ENCODE measurements at places on chromosomes 1 and 21. TPM values are rescaled to one million over a fixed set of nuclear protein-coding genes. Genes with fewer than 3 reads are reported as not detected.

Gene TUFT1
- 4.3 TPM for total RNA-seq

Gene PLA2G2F
- not detected for total RNA-seq

Gene NUDT4B
- total RNA-seq: not detected

GRCh38 chr1:154423304-154423987, 18.3 kb downstream of the IL6R start:
- peak; percentile 87 for DNase-seq
- H3K27me3 ChIP-seq: no peaks in the 10 kb centered on the region
- H3K4me1 ChIP-seq: peaks cover 39% of the 10 kb centered on the region
- no peak overlapping the region for H3K4me3 ChIP-seq
- H3K36me3 ChIP-seq: no peaks in the 10 kb centered on the region

- no peak for DNase-seq
- H3K27me3 ChIP-seq: no peaks in the 10 kb centered on the region
- H3K27ac ChIP-seq: no peak overlapping the region
These were observed 9.2 kb downstream of the DEGS1 start for GRCh38 chr1:224192082-224192788.

- no peaks in the 10 kb centered on the region for H3K27me3 ChIP-seq
- no peak overlapping the region for H3K27ac ChIP-seq
- H3K36me3 ChIP-seq: no peaks in the 10 kb centered on the region
- H3K4me1 ChIP-seq: no peaks in the 10 kb centered on the region
- H3K4me3 ChIP-seq: no peak overlapping the region
These were observed 27.0 kb upstream of the TIAM1 start for GRCh38 chr21:31370893-31371544.

DNA sequence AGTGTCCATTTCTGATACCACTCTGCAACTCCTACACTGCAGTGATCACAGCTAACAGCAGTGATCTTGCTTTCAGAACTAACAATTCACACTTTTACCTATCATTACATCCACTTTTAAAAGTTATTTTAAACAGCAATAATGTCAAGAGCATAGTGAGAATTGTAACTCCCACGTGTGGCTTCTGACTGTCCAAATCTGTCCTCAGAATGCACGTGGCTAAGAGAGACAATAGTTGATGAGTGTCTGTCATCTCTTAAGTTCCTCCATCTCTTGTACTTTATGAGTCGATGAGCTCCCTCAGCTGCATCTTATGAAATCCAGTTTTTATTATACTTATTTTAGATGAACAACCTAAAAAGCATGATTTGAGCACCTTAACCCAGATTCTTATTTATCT, 16.5 kb upstream of the CFHR5 start:
- H3K36me3 ChIP-seq: no peaks in the 10 kb centered on the region
- no peak overlapping the region for H3K4me3 ChIP-seq
- H3K27ac ChIP-seq: no peak overlapping the region
- no peaks in the 10 kb centered on the region for H3K4me1 ChIP-seq
- H3K27me3 ChIP-seq: no peaks in the 10 kb centered on the region

GRCh38 chr1:163697137-163697536, 375.4 kb downstream of the NUF2 start:
- H3K4me1 ChIP-seq: no peaks in the 10 kb centered on the region
- no peak for DNase-seq
- no peak overlapping the region for H3K27ac ChIP-seq
- H3K4me3 ChIP-seq: no peak overlapping the region
- no peaks in the 10 kb centered on the region for H3K27me3 ChIP-seq

DNA sequence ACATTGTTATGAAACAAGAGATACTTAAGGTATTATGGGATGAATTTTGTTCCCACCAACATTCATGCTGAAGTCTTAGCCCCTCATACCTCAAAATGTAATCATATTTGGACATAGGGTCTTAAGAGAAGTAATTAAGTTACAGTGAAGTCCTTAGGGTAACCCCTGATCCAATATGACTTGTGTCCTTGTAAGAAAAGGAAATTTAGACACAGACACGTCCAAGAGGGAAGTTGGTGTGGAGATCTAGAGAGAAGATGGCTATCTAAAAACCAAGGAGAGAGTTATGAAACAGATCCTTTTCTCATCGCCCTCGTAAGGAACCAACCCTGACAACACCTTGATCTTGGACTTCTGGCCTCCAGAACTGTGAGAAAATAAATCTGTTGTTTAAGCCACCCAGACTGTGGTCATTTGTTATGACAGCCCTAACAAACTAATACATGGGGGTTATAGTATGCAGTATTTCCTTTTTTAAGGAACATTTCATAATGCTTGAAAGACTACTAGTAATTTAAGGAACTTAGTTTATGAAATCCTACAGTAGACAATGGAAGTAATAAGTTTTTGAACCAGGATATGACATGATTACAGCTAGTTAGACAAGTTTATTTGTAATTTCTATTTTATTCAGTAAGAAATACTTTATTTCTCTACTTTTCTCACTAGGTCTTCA, 875.5 kb upstream of the ADGRL2 start:
- no peak overlapping the region for H3K27ac ChIP-seq
- DNase-seq: no peak

- H3K4me1 ChIP-seq: peaks cover under 1% of the 10 kb centered on the region
- no peak overlapping the region for H3K27ac ChIP-seq
- DNase-seq: no peak
- no peak overlapping the region for H3K4me3 ChIP-seq
These were observed 89.1 kb upstream of the WDR26 start for GRCh38 chr1:224523676-224524075.

DNA sequence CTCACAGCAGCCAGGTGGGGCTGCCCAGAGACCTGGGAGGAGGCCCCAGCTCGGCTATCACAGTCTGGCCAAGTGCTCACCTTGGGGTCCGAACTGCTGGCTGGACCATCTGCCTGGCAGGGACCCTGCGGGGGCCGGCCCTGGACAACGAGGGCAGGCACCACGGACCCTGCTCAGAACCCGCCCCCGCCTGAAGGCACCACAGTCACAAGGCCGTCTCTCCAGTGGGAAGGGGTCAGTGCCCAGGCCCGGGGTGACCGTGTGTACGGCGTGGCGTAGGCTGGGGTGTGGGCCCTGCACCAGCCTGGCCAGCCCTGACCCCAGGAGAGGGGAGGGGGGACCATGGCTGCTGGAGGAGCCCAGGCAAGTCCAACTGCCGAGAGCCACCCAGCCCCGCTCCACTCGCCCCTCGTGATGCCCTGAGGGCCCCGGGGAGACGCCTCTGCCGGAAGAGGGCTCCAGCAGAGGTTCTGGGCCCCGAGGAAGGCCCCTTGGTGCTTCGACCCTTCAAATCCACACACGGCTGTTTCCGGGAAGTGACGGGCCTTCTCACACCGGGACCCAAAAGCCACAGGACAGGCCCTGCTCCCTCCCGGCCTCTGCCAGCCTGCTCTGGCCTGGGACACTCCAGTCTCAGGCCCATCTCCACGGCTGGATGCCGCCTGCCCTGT, 11.2 kb upstream of the RNF223 start:
- DNase-seq: no peak
- H3K4me3 ChIP-seq: no peak overlapping the region
- H3K4me1 ChIP-seq: no peaks in the 10 kb centered on the region
- H3K36me3 ChIP-seq: no peaks in the 10 kb centered on the region
- H3K27me3 ChIP-seq: no peaks in the 10 kb centered on the region

DNA sequence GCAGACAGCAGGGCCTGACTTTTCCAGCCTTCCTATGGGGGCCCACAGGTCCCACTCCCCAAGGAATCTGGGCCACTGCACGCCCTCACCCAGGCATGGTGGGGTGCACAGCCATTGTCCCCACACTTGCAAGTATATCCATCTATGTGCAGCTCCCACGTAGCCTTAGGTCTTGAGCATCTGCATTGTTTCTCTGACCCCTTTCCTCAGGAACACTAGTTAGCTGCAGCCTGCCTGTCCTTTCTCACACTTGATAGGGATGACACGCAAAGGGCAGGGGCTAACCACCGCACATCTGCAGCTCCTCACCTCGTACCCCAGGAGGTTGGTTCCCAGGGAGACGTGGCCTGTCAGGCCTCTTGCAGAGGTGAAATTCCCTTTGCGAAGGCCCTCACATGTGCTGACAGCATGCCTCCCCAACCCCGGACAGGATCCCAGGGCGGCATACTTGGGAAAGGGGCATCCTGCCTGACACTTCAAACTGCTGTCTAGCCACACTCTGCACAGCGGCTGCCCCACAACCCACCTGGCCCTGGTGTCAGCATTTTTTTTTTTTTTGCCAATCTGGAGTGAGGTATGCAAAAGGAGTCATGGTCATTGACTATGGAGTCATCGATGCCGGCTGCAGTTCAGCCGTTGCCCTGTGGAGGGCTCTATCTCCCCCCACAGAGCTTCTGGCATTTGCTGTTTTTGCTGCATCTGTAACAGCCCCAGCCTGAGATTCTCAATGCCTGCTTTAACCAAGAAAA, 5.0 kb downstream of the JMJD4 start:
- peak; percentile 47 for DNase-seq
- no peak overlapping the region for H3K27ac ChIP-seq
- no peak overlapping the region for H3K4me3 ChIP-seq
- peaks cover 21% of the 10 kb centered on the region for H3K36me3 ChIP-seq
- no peaks in the 10 kb centered on the region for H3K27me3 ChIP-seq

- H3K27ac ChIP-seq: no peak overlapping the region
- peaks cover 3% of the 10 kb centered on the region for H3K27me3 ChIP-seq
- DNase-seq: no peak
These were observed 33.7 kb upstream of the PLA2G2C start for GRCh38 chr1:20220036-20220435.

GRCh38 chr1:226364514-226364899, 43.4 kb downstream of the PARP1 start:
- no peak for DNase-seq
- H3K36me3 ChIP-seq: peaks cover 35% of the 10 kb centered on the region
- no peak overlapping the region for H3K4me3 ChIP-seq
- no peak overlapping the region for H3K27ac ChIP-seq

DNA sequence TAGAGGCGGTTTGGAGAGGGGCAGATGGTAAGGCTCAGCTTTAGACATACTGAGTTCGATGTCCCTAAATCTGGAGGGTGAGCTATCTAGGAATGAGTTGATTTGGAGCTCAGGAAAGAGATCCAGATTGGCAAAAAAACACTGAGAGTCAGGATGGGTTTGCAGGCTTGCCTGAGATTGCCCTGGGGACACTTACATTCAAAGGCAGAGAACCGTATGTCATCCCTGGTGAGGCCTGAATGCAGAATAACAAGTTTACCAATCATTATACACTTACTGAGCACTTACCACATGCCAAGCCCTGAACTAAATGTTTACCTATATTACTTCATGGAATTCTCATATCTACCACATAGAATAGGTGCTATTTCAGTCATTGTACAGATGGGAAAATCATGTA, 27.5 kb downstream of the TFAP2E start:
- no peak overlapping the region for H3K27ac ChIP-seq
- H3K27me3 ChIP-seq: no peaks in the 10 kb centered on the region
- H3K4me1 ChIP-seq: no peaks in the 10 kb centered on the region
- DNase-seq: no peak
- peaks cover 18% of the 10 kb centered on the region for H3K36me3 ChIP-seq
- no peak overlapping the region for H3K4me3 ChIP-seq

DNA sequence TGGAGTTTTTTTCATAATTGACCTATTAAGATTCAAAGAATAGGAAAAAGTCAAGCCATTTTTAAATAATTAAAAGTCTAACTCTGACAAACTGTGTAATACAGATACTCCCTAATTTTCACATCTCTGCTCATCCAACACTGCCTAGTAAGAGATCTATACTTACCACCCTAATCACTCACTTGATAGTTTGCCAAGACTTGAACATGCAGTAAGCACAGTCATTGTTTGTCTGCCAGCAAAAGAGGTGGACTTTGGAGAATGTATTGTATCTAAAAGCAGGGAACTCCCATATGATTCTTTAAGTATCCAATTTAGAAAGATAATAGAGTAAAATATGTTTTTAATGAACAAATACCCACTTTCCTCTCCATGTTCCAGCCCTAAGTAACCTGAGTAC, 15.5 kb downstream of the TMEM59 start:
- no peak overlapping the region for H3K4me3 ChIP-seq
- no peak for DNase-seq
- no peak overlapping the region for H3K27ac ChIP-seq
- no peaks in the 10 kb centered on the region for H3K27me3 ChIP-seq
- H3K36me3 ChIP-seq: peaks cover 18% of the 10 kb centered on the region

DNA sequence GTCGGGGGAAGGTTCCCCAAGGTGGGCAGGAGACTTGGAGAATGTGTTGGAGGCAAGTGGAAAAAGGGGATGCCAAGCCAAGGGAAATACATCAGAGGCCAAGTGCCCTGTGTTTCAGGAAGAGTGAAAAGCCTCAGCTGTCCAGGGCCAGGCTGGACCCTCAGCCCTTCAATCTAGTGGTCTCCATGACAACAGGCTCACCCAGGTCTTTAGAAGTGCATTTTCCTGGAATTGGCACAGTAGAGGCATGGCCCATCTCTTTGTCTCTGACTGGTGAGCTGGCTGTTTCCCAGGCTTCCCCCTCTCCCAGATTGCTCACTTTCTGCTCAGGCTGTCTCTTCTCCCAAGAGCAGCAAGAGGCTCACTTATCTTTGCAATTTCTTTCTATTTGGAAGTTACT, 10.4 kb upstream of the RHBG start:
- peaks cover 17% of the 10 kb centered on the region for H3K27me3 ChIP-seq

- H3K4me1 ChIP-seq: no peaks in the 10 kb centered on the region
- peak overlapping the region; percentile 25 for H3K4me3 ChIP-seq
- no peak overlapping the region for H3K27ac ChIP-seq
- H3K36me3 ChIP-seq: no peaks in the 10 kb centered on the region
- no peaks in the 10 kb centered on the region for H3K27me3 ChIP-seq
- peak; percentile 72 for DNase-seq
These were observed 18.3 kb upstream of the VAMP3 start for GRCh38 chr1:7752512-7753417.

Measured in endothelial cell of umbilical vein (primary cell).